ENCODE measurements at places on chromosomes 4 and X.

GRCh38 chr4:73499996-73500765, 18.6 kb downstream of the AFM start:
- no peak for DNase-seq

- DNase-seq = no peak
These were observed 4.4 kb upstream of the SMIM43 start for GRCh38 chr4:121769341-121769740.

GRCh38 chr4:184384056-184384809, 90.1 kb downstream of the IRF2 start:
- peak; percentile 67 for DNase-seq

GRCh38 chrX:27815209-27815608, 7.4 kb downstream of the MAGEB10 start:
- DNase-seq = peak; percentile 41

DNA sequence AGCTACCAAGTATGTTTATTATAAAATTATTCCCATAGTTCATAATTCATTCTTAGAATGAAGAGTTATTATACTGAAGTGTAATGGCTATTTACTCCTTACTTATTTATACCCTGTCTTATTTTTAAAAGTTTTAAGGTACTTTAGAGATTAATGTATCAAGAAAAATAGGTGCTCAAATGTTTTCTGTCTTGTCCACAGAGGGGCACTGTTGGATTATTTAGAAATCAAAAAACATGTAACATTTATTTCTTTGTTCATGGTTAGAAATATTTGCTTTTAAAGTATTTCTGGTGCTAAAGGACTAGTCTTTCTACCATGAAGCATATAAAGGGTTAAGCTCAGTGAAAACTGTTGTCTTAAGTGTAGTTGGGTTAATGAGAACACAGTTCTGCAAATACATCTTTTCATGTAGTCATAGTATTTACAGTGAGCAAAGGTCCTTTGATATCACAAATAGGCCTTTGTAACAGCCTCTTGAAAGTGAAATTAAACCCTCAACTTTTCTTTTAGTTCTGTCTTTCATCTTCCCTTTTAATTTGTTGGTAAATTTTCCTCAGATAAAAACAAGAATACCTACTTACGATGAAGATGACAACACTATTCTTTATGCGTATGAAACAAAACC, 7.7 kb downstream of the SCML1 start:
- DNase-seq = no peak

DNA sequence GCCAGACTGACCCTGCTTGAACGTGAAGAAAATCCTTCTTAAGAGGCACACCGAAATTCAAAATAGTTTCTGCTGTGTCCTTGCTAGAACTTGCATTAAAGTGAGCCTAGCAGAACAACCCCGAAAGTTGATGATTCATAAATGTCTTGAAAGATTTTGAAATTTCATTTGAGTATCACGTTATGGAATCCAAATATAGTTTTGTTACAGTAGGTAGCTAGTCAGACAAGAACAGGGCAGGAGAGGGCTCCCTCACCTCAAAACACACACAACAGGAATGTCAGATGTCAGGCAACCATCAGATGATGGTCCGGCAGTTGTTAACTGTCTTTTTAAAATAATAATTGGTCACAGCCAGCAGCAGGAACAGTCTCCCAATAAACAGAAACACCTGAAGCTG, 259.6 kb upstream of the GNPDA2 start:
- no peak for DNase-seq

DNA sequence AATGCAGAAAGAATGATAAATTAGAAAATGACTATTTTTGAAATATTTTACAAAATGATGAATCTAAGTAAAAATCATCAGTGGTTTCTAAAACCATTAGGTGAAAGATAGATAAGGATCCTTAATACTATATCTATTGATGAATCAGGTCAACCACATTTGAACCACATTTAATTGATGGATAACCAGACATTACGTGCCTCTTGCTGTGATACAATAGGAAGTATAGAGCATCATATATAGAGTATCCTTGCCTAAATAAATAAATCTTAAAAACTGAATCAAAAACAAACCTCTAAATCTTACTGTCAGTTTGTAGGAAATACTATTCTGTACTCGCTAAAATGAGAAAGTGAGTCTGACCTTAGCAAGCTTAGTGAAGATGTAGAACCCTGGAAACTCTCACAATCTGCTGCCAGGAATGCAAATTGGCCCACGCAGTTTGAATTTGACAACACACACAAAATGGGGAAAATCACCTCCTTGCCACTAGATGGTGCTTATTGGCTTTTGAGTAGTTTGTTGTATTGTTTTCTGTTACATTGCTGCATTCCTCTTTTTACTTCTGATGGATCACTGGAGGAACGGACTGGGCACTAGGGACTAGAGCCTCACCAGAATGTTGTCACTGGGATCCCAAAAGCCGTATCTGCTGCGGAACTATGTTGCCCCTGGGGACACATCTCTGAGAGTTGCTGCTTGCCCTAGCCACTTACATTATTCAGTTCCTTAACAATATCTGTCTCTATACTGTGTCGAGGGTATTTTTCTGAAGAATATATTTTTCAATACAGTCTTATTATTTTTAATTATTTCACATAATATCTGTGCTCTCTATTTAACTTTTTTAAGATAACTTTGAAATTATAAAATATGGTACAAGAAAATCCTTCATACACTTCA, 25.4 kb upstream of the SLAIN2 start:
- no peak for DNase-seq

- no peak for DNase-seq
These were observed 15.6 kb downstream of the RPGR start for GRCh38 chrX:38311743-38312142.

DNA sequence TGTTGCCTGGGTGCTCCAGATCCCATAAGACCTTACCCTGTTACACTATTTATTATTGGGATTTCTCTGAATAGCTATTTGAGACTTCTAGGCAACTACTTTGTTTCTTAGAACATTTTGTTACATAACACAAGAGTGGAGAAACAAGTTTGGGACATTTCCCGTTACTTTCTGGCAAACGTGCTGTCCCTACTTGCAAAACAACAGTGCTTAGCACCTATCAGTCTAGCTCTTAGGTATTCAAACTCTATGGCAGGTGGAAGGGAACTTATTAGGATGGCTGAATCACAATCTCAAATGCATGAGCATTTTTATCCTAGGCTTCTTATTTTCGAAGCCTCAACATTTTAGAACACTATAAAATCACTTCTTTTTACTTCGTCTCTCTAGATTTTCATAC, 613.6 kb downstream of the DMD start:
- DNase-seq = no peak

GRCh38 chr4:10074767-10075105, 41.9 kb downstream of the WDR1 start:
- no peak for DNase-seq

DNA sequence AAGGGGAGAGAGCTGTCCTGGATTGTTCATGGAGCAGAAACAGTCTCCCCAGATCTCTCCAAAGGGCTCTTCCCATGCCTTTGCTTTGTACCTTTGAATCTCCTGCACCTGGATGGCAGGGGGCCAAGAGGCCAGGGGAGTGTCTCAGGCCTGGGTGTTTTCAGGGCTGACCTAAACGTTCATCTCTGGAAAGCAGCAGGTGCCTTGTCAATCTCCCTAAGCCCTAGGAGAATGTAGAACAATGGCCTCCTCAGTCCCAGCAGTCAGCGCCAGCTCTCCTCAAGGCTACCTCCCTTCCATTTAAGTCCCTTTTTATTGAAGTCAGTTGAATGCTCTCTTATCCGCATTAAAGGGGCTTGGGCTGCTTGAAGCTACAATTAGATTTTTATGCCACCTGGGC, 31.2 kb upstream of the NSUN7 start:
- DNase-seq = no peak

DNA sequence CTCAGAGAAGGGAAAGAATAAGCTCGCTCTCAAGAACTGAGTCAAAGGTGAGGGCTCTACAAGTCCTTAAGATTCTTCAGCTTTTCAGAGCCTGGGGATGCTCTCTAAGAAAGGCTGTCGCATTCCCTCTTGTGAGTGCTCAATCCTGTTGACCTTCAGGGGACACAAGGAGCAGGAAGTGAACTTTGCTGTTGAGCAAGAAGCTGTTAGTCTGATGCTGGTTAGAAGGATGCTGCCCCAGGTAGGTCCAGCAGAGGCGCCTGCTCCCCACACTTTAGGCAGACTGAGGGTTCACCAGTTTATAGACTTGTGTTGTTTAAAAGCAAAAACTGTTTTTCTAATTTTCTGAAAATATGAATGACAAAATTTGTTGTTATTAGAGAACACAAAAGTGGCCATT, 125.4 kb upstream of the SPOCK3 start:
- no peak for DNase-seq

DNA sequence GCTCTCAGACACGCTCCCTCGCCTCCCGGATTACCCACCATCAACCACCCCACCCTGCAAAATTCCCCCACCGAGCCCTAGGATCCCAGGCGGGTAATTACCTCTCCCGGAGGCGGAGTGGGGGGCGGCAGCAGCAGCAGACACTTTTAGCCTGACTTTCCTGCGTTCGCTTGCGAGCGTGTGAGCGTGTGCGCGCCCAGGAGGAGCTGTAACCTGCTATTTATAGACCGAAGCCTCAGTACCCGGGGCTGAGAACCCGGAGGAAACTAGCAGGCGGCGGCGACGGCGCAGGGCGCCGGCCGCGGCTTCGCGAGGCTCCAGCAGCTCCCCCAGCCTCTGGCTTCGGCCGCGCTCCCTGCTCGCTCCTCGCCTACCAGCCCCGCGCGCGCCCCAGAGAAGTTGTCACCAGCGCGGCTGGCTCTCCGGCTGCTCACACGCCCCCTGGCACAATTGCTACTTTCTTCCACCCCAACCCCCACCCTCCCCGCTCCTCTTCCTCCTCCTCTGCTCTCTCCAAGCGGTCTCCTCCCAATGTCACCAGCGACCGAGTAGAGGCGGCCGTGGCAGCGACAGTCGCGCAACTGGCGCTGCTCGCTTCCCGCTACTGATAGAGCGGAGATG, at the start of gene INPP4B:
Gene INPP4B, minus strand, starts transcription at position 194 of the 621 bp plus-strand sequence.
- peak; percentile 14 for DNase-seq

Measured in kidney epithelial cell (primary cell).